ENCODE measurements at places on chromosomes 5 and 9. TPM values are rescaled to one million over a fixed set of nuclear protein-coding genes. Genes with fewer than 3 reads are reported as not detected.

- no peak for DNase-seq
Measured at GRCh38 chr5:54881286-54882005, 103.9 kb downstream of the ESM1 start.

GRCh38 chr9:121509180-121509579 is 9.5 kb upstream of the GGTA1 start:
- DNase-seq: no peak

- DNase-seq: no peak
Measured at GRCh38 chr5:14406554-14406849, 175.1 kb upstream of the OTULINL start.

GRCh38 chr5:80326468-80326867 is 6.7 kb downstream of the SPZ1 start:
- DNase-seq: no peak

DNA sequence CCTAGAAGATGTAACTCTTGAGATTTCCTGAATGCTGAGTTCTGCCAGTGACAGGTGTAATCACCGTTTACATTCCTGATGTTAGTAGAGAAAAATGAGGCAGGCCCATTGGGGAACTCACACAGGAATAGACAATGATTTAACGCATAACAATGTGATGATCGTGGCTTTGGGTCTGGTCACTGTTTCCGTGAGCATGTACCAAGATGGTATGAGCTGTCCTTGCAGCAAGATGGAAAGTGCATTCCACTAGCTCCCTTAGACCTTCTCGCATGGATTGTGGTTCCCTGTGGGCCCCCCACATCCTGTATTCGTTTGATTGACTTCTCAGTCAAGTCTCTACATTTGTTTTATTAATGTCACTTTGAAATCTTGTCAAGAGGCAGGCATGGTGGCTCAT is 124.0 kb upstream of the DAP start:
- DNase-seq: no peak

GRCh38 chr5:59542851-59543820 is 350.4 kb downstream of the PDE4D start:
- peak; percentile 47 for DNase-seq

DNA sequence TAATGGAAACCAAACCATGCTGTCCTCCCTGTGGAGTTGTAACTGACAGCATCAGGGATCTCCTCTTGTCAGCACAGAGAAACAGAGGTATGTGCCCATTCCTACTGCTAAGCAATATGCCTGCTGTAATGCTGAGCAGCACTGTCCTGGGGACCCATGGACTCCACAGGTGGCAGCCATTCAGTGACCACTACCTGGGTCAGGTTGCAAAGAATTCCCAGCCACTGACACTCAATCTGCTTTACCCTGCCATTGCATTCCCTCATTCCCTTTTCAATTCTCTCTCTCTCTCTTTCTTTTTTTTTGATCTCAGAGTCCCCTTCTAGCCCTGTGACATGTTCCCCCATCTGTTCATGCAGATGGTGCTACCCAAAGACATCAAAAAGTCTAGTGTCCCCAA is 104.1 kb downstream of the GABRB2 start:
- no peak for DNase-seq

GRCh38 chr5:153079396-153079795 is 411.1 kb upstream of the GRIA1 start:
- no peak for DNase-seq

GRCh38 chr5:40409601-40410000 is 270.1 kb upstream of the PTGER4 start:
- DNase-seq: no peak

GRCh38 chr5:175821790-175822211 is 49.6 kb upstream of the CPLX2 start:
- DNase-seq: no peak

DNA sequence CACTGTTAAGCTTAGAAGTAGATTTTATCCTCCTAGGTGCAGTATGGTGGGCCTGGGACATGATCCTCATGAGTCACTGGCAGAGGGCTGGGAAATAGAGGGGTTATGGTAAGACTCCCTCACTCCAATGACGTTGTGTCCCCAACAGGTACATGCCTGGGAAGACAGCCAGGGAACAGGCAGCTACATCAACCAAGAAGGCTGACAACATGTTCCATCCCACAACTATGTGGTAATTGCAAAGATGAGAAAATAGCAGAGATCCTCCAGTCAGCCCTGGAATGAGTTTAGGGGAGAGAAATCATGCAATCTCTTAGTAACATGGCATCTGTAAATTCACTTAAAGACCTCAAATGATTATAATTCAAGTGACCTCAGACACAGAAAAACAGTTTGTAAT is 114.4 kb upstream of the LIFR start:
- DNase-seq: no peak

- DNase-seq: no peak
Measured at GRCh38 chr5:149289301-149289700, 17.6 kb downstream of the AFAP1L1 start.

DNA sequence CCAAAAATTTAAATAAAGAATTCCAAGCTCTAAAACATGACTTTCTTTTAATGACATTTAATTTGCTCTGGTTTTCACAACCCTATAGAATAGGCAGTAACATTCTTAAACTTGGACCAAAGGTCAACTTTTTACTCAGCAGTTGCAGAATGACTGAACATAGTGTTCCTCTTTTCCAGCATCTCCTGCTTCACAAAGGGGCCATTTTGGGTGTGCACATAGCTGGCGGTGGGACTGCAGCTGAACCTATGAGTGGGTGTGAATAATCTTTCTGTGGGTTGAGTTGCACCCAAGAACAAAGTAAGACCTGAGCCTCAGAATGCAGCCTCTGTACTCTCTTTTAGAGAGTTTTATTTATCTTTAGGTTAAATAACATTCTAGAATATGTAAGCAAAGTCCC is 96.9 kb upstream of the HAPLN1 start:
- DNase-seq: no peak

DNA sequence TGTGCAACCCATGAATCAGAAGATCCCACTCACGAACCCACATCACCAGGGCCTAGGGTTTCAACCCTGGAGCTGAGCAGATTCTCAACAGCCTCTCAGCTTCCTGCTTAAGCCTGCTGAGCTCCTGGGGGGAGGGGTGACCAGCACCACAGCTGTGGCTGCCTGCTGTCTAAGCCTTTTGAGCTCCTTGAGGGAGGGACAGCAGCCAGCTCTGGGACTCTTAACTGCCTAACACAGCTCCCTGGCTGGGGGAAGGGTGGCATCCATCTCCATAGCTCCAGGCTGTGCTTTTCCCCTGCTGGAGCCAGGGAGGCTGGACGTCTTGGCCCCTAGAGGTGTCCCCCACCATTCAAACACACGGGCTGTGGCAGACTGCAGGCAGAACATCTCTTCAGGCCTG is 250.3 kb downstream of the DMAC1 start:
- DNase-seq: no peak

DNA sequence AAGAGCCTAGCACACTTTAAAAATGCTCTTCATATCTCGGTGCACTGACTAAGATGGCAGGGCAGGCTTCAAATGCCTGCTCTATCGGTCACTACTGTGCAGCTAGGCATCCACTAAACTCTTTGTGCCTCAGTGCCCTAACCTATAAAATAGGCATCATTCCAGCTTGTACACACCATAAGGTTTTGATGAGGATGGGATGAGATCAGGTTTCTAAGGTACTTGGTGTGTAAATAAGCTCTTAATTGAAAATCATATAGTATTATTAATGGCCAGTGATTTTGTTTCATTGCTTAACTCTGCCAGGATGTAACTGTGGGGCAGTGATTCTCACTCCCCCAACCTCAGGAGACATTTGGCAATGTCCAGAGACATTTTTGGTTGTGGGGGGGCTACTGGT is 78.5 kb downstream of the ALDH1A1 start:
- DNase-seq: no peak

GRCh38 chr9:97981846-97982682 is 1.1 kb upstream of the ANP32B start:
- DNase-seq: no peak

- no peak for DNase-seq
Measured at GRCh38 chr5:166671811-166672210, 1619.6 kb upstream of the WWC1 start.

DNA sequence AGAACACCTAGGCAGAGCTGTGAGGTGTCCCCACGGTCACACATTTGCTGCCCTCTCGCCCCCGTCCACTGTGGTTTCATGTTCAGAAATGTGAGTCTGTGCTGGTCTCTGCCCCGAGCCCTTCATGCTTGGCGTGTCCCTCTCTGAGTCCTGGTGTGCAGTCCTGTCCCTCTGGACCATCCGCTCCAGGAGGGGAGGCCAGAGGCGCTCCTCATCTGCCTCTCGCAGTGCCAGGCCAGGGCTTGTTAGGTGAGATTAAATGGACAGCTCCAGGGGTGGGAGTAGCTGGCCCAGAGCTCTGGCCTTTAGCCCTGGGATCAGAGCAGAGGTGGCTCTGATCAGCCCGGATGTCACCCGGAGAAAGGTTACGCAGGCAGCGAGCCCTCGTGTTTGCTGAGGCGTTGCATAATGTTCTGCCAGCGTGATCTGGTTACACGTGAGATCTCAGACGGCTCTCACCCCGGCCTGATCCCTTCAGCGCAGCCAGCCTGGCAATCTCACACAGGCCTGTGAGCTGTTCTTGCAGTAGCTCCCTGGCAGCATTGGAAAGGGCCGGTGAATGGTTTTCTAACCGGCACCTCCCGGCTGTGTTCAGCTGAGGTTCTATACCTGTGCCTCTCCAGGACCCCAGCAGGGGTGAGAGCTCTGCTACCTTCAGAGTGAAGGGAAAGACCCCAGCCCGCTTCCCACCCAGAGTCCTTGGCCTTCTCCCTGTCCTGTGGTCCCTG is 24.5 kb downstream of the PTGES2 start:
- peak; percentile 66 for DNase-seq

DNA sequence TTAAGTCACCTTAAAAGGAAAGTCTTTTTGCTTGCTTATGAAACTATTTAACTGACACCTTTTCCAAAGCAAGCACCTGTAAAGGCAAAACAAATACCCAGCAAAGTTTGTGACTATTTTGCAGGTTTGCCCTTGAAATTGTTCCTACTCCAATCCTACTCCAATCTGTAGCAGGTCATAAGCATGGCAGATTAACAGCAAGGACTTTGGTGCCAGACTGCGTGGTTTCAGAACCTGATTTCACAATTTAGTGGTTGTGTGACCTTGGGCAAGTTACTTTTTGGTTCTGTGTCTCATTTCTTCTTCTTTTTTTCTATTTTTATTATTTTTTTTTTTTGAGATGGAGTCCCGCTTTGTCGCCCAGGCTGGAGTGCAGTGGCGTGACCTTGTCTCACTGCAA is 282.1 kb downstream of the RFX3 start:
- no peak for DNase-seq

DNA sequence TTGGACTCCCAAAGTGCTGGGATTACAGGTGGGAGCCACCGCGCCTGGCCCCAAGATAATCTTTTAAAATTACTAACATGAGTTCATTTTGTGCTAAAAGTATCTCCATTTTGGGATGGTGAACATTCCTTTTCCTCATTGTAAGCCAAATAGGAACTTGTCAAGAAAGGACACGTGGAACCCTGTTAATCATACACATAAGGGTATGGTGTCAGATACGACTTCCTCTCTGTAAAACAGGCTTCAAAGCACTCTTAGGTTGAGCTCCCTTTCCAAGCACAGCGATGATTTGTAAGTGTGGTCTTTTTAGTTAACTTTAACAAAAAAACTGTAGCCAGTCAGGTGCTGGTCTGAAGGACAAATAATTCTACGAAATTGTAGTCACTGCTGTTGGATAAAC is 132.7 kb downstream of the UNC13B start:
- no peak for DNase-seq

DNA sequence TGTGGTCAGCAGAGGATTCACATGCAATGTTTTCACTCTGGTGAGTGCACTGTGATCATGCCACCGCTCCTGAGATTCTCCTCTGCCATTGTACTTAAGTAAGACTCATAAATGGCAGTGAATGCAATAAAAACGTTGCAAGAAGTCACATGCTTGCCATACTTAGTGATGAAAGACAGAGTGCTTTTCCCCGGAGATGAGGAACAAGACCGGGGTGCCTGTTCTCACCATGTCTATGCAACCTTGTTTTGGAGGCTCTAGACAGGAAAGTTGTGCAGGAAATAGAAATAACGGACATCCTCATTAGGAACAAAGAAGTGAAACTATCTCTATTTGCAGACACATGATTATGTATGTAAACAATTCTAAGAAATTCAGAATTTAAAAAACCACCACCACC is 84.7 kb upstream of the IRX2 start:
- no peak for DNase-seq

DNA sequence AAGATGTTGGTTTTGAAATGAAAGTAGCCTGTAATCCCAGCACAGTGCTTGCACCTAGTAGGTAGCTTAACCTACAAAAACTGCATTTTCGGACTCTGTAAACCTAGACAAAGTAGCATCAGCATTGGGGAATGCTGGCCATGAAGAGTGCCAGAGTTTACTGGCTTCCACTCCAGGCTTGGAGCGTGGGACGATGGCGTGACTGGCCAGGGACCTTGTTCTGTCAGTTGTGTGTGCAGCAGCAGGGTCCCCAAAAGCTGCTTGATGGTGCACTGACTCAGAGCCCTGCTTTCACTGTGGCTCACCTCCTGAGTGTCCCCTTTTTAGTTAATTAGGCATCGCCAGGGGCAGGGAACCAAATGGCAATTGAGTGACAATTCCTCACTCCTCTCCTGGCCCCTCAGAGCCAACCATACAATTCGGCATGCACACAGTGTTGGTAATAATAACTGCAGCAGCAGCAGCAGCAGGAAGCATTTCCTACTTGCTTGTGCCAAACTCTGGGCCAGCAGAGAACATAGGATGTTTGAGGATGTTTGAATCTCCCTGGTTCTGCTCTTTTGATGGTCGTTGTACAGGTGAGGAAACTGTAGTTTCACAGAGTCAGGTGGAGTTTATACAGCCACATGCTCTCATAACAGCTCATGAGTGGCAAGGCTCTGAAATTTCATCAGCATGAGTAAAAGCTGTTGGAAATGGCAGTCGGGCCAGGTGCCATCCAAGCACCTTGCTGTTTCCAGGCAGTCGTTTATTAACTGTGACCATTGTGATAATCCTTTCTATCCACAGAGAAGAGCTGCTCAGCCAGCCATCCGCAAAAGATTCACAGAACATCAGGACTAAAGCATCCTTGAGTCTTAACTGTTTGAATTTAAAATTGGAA is 4.2 kb downstream of the UBE2QL1 start:
- DNase-seq: no peak

MCC gene
- 50.5 TPM for total RNA-seq

SAXO1 gene
- not detected for total RNA-seq

TTC39B gene
- 17.7 TPM for total RNA-seq

TBC1D13 gene
- total RNA-seq: 24.9 TPM

IL13 gene
- 0.73 TPM for total RNA-seq

ARHGEF28 gene
- total RNA-seq: 16.0 TPM

IFNK gene
- total RNA-seq: not detected

FAM200C gene
- 34.1 TPM for total RNA-seq

ZBTB34 gene
- 1.8 TPM for total RNA-seq

ST8SIA4 gene
- total RNA-seq: 15.5 TPM

GPRIN1 gene
- not detected for total RNA-seq
